ENCODE measurements at places on chromosomes 16 and 17. TPM values are rescaled to one million over a fixed set of nuclear protein-coding genes. Genes with fewer than 3 reads are reported as not detected.

The HS3ST3A1 gene
- total RNA-seq, result not detected

The OR3A3 gene
- not detected for total RNA-seq

The NSRP1 gene
- 26.8 TPM for total RNA-seq

The SHCBP1 gene
- 35.6 TPM for total RNA-seq

The FNDC8 gene
- total RNA-seq, result 0.16 TPM

The ITGB4 gene
- 1.8 TPM for total RNA-seq

The SLC9A5 gene
- total RNA-seq, result 5.2 TPM

The C17orf50 gene
- not detected for total RNA-seq

The GRIN2A gene
- total RNA-seq, result not detected

The ARL17B gene
- 11.5 TPM for total RNA-seq

The BCO1 gene
- total RNA-seq, result not detected

The PAGR1 gene
- total RNA-seq, result 41.9 TPM

The TP53TG3B gene
- total RNA-seq, result not detected

The ZNF688 gene
- total RNA-seq, result 10.8 TPM

The CTDNEP1 gene
- 224 TPM for total RNA-seq

The GIT1 gene
- total RNA-seq, result 69.8 TPM

The NPIPA2 gene
- total RNA-seq, result 0.71 TPM

The GGA2 gene
- total RNA-seq, result 63.5 TPM

The RAB11FIP4 gene
- total RNA-seq, result 15.1 TPM

The TMEM100 gene
- not detected for total RNA-seq

The C16orf89 gene
- not detected for total RNA-seq

DNA sequence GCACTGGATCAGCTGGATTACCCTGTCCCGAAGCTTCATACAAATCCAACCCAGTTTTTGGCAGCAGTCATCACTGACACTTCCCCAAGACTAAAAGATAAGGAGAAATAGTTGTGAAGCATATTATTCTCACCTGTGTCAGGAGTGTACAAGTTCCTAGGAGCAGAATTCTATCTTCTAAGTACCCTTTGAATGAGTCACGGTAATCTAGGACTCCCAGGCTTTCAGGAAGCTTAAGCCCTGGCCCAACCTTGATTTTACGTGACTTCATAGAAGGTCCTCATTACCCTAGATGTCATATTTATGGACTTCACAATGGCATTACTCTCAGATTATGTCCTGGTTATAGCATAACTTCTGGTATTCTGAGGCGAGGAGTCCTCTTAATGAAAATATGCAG, 31.9 kb downstream of the CYB561 start:
- no peaks in the 10 kb centered on the region for H3K36me3 ChIP-seq
- H3K27me3 ChIP-seq, result no peaks in the 10 kb centered on the region

- H3K4me3 ChIP-seq, result no peak overlapping the region
- H3K27me3 ChIP-seq, result no peaks in the 10 kb centered on the region
- no peaks in the 10 kb centered on the region for H3K36me3 ChIP-seq
- no peaks in the 10 kb centered on the region for H3K4me1 ChIP-seq
- H3K27ac ChIP-seq, result no peak overlapping the region
- DNase-seq, result no peak
These were observed 260.1 kb downstream of the PARN start for GRCh38 chr16:14369734-14370598.

DNA sequence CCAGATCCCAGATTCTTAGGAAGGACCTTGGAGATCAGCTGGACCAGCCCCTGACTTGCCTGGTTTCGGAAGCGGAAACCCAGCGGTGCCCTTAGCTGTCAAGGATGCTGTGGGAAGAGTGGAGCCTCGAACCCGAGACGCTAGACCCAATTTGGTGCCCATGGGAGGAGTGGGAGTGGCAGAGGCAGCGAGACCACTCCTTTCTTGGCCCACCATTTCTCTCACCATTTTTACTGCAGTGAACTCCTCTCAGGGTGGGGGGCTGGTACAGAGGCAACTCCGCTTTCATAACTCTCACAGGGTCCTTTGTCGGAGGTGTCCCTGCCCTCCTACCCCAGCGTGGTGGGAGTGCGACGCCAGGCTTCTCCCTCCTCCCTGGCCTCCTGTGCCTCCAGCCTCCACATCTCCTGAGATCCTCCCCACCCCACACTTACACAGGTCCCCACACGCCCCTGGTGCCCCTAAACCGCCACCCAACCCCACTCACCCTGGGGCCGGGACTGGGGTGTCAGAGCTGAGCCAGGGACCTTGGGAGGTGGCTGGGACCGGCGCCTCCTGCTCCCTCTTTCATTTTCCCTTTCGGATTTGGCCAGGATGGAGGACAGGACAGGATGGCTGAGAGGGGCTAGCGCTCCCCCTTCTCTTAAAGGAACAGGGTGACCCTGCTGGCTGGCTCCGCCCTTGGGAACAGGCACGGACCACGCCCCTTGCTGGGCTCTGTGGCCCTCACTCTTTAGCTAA, at the start of gene GJD3:
Gene GJD3, minus strand, starts transcription at position 617 of the 741 bp plus-strand sequence. CDS start 922 bp downstream, outside the sequence.
- no peak for DNase-seq
- no peak within 1 kb of the TSS for H3K4me3 ChIP-seq
- H3K27ac ChIP-seq, result no peak within 1 kb of the TSS
- no peaks in the 10 kb centered on the region for H3K27me3 ChIP-seq
- no peaks in the 10 kb centered on the region for H3K36me3 ChIP-seq
- peaks cover 11% of the 10 kb centered on the region for H3K4me1 ChIP-seq

- no peak overlapping the region for H3K27ac ChIP-seq
- no peaks in the 10 kb centered on the region for H3K27me3 ChIP-seq
- no peaks in the 10 kb centered on the region for H3K36me3 ChIP-seq
- DNase-seq, result no peak
These were observed 18.1 kb upstream of the DHX40 start for GRCh38 chr17:59547131-59547915.

DNA sequence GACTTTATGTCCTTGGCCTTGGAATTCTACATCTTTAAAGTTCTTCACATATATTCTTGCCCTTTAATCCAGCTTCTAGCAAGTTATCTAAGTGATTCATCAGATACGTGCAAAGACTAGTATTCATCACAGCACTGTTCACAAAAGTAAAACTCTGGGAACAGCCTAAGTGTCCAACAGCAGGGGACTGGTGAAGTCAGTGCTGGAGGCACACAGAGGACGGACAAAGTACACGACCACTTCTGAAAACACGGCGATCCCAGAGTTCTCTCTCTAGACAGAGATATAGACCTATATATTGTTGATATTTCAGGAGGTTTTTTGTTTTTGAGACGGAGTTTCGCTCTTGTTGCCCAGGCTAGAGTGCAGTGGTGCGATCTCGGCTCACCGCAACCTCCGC, 12.8 kb downstream of the CTRB1 start:
- H3K27ac ChIP-seq, result no peak overlapping the region
- H3K4me1 ChIP-seq, result no peaks in the 10 kb centered on the region
- H3K36me3 ChIP-seq, result no peaks in the 10 kb centered on the region
- H3K4me3 ChIP-seq, result no peak overlapping the region
- DNase-seq, result no peak

- no peak overlapping the region for H3K27ac ChIP-seq
- H3K36me3 ChIP-seq, result no peaks in the 10 kb centered on the region
- H3K27me3 ChIP-seq, result peaks cover 24% of the 10 kb centered on the region
- DNase-seq, result no peak
These were observed 2.6 kb downstream of the HOXB3 start for GRCh38 chr17:48587276-48588073.

DNA sequence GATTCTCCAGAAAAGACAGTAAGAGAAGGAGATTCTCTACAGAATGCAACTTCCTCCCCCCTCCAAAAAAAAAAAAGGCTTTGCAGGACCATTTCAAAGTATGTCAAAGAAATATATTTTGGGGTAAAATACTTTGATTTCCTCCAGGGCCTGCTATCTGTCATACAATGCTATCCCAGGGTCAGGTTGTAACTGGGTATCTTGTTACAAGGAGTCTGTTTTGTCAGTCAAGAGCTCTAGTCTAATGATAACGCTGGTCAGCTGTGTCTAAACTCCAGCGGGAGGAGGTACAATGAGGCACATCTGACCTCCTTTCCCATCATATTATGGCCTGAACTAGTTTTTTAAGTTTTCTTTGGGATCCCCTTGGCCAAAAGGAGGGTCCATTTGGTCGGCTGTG, 408.4 kb upstream of the CDH5 start:
- no peaks in the 10 kb centered on the region for H3K4me1 ChIP-seq
- no peak overlapping the region for H3K4me3 ChIP-seq
- DNase-seq, result no peak
- no peaks in the 10 kb centered on the region for H3K27me3 ChIP-seq
- H3K27ac ChIP-seq, result no peak overlapping the region

GRCh38 chr16:3074860-3075522, 9.6 kb downstream of the IL32 start:
- DNase-seq, result peak; percentile 73
- H3K27ac ChIP-seq, result peak overlapping the region; percentile 45
- no peaks in the 10 kb centered on the region for H3K27me3 ChIP-seq
- H3K4me1 ChIP-seq, result peaks cover 94% of the 10 kb centered on the region

DNA sequence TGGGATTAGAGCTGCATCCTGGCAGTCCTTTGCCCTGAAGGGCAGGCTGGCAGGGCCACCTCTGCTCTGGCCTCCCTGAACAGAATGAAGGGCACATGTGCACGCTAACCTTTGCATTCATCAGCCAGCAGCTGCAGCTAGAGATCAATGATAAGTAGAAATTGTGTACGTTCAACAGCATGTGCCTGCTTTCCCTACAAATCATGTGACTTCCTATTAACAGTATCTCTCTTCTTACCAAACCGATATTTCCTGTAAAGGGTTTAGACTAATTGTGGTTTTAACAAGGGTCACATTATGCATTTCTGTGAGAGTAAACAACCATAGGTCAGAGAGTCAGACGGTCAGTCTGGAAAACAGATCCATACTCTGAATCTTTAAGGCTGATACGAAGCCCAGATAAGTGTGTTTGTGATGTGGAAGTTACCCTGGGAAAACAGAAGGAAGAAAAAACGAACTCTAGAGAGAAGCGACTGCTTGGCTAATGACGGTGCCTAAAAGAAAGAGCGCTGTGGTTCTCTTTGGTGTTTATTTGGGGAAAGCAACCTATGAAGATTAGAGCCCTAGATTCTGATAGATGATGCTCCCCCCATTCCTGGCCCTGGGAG, 219.4 kb downstream of the MAF start:
- H3K27ac ChIP-seq, result peak overlapping the region; percentile 58
- peaks cover 28% of the 10 kb centered on the region for H3K4me1 ChIP-seq
- no peaks in the 10 kb centered on the region for H3K36me3 ChIP-seq
- no peaks in the 10 kb centered on the region for H3K27me3 ChIP-seq
- DNase-seq, result no peak
- H3K4me3 ChIP-seq, result peak overlapping the region; percentile 39

DNA sequence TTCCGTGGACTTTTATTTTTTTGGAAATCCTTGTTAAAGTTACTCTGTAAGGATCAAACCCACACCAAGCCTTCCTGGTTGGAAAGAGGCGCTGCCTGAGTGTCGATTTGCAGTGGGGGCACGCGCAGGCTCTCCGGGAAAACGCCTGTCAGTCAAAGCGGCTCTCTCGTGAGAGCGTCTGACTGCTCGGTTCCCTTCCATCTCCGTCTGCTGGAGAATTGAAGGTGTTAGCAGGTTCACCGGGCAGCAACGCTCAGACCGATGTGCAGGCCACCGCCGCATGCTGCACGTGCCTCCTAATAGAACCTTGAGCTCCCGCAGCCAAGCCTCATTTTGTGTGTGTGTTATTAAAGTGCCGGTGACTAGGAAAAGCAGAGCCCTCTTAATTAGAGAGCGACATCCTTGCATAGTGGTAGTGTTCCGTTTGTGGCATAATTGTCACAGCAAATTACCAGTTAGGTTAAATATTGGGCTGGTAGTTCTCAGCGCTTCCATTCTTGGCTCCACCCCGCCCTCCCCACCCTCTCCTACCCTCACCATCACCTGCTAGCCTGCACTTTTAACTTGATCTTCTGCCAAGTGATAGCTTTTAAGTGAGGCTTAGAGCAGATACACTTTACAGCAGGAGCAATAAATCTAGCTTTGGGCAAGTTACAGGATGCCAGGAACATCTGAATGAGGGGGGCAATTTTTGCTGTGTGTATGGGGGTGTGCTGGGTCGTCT, 75.5 kb downstream of the RPA1 start:
- no peak for DNase-seq
- H3K4me3 ChIP-seq, result no peak overlapping the region
- H3K36me3 ChIP-seq, result no peaks in the 10 kb centered on the region

GRCh38 chr17:37026531-37026869, 77.7 kb downstream of the AATF start:
- H3K27ac ChIP-seq, result no peak overlapping the region
- peaks cover 6% of the 10 kb centered on the region for H3K36me3 ChIP-seq
- H3K4me3 ChIP-seq, result no peak overlapping the region
- DNase-seq, result no peak
- H3K27me3 ChIP-seq, result no peaks in the 10 kb centered on the region
- no peaks in the 10 kb centered on the region for H3K4me1 ChIP-seq

- H3K36me3 ChIP-seq, result peaks cover 8% of the 10 kb centered on the region
- no peak overlapping the region for H3K4me3 ChIP-seq
- no peaks in the 10 kb centered on the region for H3K27me3 ChIP-seq
- H3K27ac ChIP-seq, result no peak overlapping the region
These were observed 17.6 kb downstream of the MAPK8IP3 start for GRCh38 chr16:1723450-1724147.

DNA sequence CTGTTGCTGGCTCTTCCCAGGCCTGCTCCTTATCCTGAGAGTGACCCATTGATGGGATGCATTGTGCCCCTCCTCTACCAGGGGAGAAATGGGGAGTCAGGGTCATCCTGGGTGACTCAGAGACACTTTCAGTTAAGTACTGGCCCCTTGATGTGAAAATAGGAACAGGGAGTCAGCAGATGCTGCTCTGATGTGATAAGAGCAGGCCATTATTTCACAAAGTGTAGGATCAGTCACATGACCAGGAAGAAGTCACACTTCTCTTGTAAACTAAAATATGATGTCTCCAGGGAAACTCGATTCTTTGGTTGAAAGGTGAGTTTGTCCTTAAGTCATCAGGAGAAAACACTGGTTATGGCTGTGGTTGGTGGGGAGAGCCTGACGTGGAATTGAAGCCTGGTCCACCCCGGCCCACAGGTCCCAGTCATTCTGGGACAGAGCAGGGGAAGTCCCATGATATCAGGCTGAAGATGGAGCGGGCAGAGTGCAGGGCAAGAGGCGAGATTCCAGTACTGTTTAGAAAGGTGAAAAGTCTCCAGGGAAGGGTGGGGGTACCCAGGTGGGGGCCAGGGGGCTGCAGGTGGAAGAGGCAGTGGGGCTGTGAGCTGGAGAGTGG, 88.6 kb upstream of the NLRP1 start:
- DNase-seq, result no peak
- no peaks in the 10 kb centered on the region for H3K36me3 ChIP-seq
- peaks cover 8% of the 10 kb centered on the region for H3K27me3 ChIP-seq
- H3K4me1 ChIP-seq, result no peaks in the 10 kb centered on the region

- no peaks in the 10 kb centered on the region for H3K36me3 ChIP-seq
- no peaks in the 10 kb centered on the region for H3K27me3 ChIP-seq
- H3K4me3 ChIP-seq, result no peak overlapping the region
- H3K27ac ChIP-seq, result no peak overlapping the region
These were observed 45.8 kb upstream of the LGALS9 start for GRCh38 chr17:27585153-27585681.

DNA sequence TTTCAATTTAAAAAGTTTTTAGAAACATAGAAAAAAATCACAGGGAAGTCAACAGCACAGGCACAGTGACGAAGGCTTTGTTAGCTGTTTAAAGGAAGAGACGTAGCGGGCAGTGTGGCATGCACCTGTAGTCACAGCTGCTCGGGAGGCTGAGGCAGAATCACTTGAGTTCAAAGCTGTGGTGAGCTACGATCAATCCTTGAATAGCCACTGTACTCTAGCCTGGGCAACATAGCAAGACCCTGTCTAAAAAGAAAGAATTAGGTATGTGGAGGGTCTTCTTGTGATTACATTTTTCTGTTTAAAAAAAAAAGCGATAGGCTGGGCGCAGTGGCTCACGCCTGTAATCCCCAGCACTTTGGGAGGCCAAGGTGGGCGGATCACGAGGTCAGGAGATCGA, 50.1 kb downstream of the FOXK2 start:
- peaks cover 47% of the 10 kb centered on the region for H3K36me3 ChIP-seq
- H3K27ac ChIP-seq, result no peak overlapping the region
- no peak overlapping the region for H3K4me3 ChIP-seq
- H3K27me3 ChIP-seq, result no peaks in the 10 kb centered on the region
- no peak for DNase-seq
- no peaks in the 10 kb centered on the region for H3K4me1 ChIP-seq
